ENCODE measurements at places on chromosomes 3 and 15.

DNA sequence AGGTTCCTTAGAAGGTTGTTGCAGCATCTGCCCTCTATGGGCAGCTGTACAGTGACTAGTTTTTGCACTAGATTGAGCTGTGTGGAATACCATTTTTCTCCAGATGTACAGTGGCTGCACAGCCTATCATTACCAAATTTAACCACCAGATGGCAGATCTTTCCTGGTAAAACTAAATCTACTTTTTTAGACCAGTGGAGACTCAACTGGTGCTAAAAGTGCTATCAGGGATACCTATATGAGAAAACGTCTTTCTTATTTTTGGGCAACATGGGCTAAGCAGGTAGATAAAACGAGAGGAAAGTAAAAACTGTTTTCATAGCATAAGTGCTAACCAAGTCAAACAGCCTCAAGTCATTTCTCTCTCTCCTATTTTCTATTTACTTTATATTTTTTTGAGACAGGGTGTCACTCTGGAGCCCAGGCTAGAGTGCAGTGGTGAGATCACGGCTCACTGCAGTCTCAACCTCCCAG lies 21.2 kb downstream of the IGSF10 start:
- DNase-seq = peak; percentile 86

DNA sequence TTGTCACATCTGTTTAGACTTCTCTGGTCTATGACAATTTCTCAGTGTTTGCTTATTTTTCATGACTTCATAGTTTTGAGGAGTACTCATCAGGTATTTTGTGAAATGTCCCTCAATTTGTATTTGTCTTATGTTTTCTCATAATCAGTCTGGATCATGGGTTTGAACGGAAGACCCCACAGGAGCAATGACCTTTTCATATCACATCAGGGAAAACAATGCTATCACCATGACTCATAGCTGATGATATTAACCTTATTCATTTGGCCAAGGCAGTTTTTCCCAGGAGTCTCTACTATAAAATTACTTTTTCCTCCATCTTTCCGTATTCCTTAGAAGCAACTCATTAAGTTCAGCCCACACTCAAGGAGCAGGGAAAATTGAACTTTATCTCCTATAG lies 32.7 kb downstream of the AADACL2 start:
- no peak for DNase-seq

DNA sequence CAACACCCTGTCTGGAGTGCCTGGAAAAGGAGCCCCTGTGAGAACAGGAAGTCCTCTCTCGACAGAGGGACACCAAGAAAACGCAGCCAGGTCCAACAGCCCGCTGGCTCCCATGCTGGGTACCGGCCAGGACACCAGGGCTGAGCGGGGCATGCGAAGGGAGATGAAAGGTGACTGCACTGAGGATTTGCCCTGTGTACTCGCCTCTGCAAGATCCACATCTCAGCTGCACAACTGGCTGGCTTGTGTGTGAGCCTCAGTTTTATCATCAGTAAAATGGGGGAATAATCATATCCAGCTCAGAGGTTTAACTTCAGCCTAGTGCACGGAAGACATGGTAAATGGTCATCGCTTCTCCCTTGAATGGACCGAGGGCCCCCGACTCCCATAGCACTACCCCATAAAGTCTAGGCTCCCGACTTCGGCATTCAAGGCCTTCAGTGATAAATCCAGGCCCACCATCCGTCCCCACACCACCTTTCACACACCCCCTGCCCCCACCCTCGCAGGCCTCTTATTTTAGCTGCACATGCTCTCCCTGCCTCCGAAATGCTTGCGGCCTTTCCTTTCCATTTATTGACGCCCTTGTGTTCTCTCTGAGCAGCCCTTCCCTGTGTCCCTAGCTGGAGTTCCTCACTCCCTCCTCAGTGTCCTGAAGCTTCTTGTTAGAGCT lies 15.8 kb downstream of the ISG20 start:
- DNase-seq = no peak

DNA sequence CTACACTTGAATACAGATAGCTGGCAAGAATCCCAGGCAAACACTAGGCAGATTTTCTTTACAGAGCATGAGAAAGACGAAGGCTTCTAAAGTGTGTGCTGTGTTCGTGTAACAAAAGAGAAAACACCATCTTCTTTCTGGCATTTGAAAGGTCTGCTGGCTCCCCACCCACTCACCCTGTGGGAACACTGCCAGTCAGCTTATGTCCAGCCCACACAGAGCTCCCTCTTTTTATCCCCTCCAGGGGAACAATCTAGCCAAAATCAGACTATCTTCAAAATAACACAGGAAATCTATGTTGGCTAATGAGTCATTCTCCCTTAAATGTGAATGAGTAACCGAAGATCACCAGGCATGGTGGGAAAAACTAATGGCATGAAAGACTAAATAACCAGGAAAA lies 45.6 kb upstream of the PAQR5 start:
- no peak for DNase-seq

DNA sequence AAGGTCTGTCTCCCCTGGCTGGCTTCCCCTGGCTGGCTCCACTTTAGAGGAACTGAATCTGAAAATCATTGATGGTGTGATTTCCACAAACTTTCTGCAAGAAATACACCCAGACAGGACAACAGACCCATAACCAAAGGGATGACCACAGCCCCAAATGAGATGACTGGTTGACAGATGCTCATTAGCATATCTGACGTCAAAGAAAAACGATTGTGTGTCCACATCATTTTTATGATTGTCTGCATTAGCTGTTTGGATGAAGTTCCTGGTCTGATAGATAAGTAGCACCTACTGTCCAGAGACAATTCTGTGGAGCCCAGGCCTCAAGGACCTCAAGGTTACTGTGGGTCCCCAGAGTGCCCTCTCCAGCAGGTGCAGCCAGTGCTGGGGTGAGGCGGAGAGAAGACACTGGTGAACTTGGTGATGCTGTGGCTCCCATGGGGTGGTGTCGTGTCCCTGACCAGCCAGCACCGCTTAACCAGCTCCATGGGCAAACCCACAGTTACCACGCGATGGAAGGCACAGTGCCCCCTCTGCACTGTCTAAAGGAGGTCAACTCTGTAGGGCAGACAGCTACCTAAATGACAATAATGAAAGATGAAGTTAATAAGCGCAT lies 127.4 kb downstream of the NSMCE3 start:
- no peak for DNase-seq

- no peak for DNase-seq
Observed at GRCh38 chr15:97998307-97999071, 38.0 kb downstream of the ARRDC4 start.

- DNase-seq = no peak
Observed at GRCh38 chr3:194296454-194297263, 54.5 kb downstream of the CPN2 start.

DNA sequence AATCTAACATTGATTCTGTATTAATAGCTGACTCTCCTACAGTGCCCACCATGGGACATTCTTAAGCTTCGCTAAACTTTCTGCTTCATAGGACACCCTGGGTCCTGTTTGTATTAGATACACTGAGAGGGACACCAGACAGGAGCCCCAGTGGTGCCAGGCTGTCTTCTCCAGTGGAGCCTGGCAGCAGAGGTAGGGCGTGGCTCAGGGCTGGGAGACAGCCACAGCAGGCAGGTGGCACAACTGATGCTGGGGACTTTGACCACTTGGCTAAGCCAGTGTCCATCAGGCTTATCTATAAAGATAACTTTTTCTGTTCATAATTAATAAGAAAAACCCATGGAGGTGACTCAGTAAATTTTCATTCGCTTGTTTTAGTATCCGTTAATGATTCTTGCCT lies 21.8 kb downstream of the NIPA1 start:
- no peak for DNase-seq

GRCh38 chr3:175338775-175339535 lies 479.8 kb downstream of the NAALADL2 start:
- no peak for DNase-seq

- DNase-seq = no peak
Observed at GRCh38 chr3:43726521-43726920, 35.8 kb downstream of the ABHD5 start.

DNA sequence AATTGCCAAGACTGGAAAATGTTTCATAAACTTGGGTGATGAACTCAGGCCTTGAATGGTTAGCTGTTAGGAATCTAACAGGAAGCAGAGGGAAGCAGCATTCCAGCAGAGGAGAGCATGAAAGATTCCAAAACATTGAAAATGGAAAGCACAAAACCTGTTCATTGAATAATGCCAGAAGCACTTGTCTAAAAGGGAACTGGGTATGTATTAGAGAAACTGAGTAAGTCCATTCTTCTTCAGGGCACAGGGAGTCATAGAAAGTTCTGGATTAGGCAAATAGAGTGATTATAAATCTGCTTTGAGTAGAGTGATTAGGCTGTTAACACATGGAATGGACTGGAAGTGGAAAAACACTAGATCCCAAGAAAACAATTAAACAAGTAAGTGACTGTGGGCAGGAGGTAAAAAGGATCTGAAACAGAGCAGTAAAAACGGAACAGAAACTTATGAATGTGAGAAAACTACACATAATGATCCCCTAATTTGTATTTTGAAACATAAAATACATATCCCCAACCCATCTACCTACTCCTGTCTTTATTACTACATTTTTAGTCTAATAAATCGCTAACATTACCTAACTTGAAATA lies 343.4 kb downstream of the TBC1D5 start:
- no peak for DNase-seq

DNA sequence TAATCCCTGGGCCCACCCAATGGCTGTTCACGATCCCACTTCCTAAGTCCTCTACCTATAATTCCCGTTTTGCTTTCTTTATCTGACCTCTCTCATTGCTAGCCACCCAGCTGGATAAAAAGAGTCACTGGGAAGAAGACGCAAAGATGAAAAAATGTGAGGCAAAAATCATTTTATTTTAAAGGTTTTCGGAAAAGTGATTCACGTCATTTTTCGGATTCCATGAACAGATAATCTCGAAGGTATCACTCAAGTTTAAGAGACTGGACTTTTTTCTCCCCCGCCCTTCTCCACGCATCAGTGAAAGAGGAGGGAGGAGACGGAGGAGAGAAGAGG lies 266.6 kb downstream of the CGGBP1 start:
- no peak for DNase-seq

- DNase-seq = no peak
Observed at GRCh38 chr15:62712455-62712839, 330.1 kb upstream of the TPM1 start.

DNA sequence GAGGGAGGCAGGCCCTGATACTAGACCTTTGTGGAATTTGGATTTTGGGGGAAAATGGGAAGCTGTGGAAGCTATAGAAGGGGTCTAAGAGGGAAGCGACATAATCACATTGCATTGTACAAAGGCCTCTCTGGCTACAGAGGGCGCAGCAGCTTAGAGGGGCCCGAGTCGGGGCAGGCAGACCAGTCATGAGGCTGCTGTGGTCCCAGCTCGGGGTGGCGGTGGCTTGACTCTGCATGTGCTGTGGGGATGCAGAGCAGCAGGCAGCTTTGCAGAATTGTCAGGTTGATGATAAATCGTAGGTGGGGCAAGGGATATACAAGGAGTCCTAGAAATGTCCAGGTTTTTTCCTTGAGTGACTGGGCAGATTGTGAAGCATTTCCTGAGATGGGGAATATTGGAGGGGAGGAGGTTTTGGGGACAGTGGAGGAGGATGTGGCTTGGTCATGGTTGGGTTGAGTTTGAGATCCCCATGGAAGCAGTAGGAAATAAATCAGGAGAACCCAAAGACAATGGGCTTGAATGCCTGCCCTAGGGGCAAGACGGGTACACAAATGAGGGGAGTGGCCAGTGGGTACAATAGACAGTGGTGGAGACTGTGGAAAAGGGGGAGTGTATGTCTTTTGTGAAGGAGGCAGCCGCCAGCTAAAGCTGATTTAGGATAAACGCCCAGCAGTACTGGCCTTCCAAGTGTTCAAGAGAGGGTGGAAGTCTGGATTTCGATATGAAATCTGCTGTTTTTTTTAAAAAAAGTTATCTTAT lies 94.1 kb downstream of the HMG20A start:
- no peak for DNase-seq

DNA sequence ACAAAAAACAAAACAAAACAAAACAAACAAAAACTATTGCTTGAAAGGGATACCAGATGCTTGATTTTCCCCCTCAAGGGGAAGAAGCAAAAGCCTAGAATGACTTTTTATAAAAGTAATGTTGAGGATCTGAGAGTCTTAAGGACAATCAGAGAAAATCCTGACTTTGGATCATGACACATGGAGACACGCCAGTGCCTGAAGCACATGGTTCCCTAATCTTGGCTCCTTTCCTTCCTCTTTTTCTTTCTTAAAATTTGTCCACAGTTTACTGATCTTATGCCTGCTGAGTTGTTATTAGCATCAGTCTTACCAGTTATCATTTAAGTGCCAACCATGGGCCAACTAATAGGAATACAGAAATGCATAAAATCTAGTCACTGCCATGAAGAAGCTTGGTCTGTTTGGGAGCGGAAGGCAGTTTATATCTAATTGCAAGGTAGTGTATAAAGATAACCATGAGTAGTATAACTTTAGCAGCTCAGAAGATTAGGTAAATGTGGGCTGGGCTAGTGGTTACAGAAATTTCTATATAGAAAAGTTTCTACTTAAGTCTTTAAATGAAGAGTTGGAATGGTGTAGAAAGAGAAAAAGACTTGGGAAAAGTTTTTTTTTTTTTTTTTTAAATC lies 6.9 kb downstream of the GLCE start:
- DNase-seq = peak; percentile 31

- DNase-seq = no peak
Observed at GRCh38 chr15:51677021-51677420, 4.3 kb upstream of the SCG3 start.

- no peak for DNase-seq
Observed at GRCh38 chr3:8595252-8595651, 49.3 kb downstream of the SSUH2 start.

GRCh38 chr15:60764408-60764963 lies 285.5 kb upstream of the ICE2 start:
- DNase-seq = no peak

DNA sequence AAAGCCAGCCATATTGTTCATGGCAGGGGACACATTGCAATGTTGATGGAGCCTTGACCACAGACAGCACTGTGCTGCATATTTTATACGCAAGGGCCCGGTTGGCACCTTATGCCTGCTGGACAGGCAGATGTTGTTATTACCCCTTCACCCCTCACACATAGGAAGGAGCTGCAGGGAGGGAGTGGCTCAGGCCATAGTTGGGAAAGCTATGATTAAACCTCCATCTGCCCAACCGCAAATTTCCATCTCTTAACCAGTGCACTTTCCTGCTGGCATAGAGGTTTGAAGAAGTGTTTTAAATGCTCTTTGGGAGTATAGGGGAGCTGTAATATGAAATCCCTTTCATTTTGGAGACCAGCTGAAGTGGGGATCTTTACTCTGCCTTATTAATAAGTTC lies 224.7 kb downstream of the CACNA2D3 start:
- DNase-seq = no peak

DNA sequence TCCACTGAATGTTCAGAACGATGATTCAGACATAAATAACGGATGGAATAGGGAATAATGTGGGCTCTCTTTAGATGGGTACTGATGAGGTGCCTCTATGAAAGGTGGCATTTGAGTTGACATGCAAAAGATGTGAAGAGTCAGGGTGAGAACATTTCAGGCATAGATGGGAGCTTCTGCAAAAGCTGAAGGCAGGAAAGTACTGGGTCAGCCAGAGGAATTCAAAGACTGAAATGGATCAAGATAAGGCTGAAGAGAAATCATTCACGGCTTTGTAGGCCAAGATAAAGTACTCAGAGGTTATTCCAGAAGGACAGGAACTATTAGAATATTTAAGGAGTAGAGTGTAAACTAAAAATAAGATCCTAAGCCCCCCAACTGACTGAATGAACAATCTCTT lies 189.6 kb upstream of the MCTP2 start:
- DNase-seq = no peak
